T-cell (primary cell): ENCODE measurements at places on chromosomes 7 and 10.
A peak's percentile ranks its signal among the peaks of the same experiment; 100 is the strongest.

GRCh38 chr7:31642681-31643115 is 44.3 kb upstream of the PPP1R17 start:
- no peak overlapping the region for H3K27ac ChIP-seq
- H3K27me3 ChIP-seq, result no peaks in the 10 kb centered on the region
- no peak overlapping the region for H3K4me3 ChIP-seq
- H3K4me1 ChIP-seq, result no peaks in the 10 kb centered on the region
- no peaks in the 10 kb centered on the region for H3K36me3 ChIP-seq

DNA sequence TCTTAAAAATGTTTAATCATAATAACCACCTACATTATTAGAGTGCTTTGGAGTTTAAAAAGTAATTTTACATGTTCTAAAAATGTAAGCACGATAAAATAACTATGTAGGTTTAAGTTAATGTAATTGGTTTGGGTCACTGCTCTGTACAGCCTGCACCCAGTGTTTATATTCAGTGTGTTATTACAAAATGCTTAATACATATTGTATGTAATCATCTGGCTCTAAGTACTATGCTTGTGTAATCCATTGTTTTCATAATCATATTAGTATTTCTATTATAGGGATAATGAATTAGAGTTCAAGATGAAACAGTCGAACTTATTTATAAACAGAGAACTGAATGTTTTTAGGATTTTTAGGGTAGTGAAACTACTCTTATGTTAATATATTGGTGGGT is 13.1 kb downstream of the RPA3 start:
- H3K4me1 ChIP-seq, result no peaks in the 10 kb centered on the region
- H3K27ac ChIP-seq, result no peak overlapping the region
- DNase-seq, result no peak
- H3K27me3 ChIP-seq, result no peaks in the 10 kb centered on the region
- no peak overlapping the region for H3K4me3 ChIP-seq

DNA sequence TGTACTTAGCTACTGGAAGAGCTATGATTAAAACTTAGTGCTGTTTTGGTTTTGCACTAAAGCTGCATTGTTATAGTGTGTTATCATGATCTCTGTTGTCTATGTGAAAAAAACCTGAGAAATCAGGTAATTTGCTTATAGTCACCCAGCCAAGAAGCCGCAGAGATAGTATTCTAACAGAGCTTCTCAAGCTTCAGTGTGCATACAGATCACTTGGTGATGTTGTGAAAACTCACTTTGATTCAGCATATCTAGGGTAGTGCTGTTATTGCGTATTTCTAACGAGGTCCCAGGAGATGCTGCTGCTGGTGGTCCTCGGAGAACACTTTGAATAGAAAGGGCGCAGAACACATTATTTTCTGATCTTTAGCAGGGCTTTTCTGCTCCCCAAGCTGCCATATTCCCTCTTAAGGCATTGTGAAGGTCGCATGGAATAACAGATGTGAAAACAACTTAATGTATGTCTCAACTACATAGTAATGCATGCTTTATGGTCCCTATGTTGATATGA is 68.4 kb upstream of the PDCD4 start:
- peaks cover 39% of the 10 kb centered on the region for H3K4me1 ChIP-seq
- no peak for DNase-seq
- no peak overlapping the region for H3K4me3 ChIP-seq

DNA sequence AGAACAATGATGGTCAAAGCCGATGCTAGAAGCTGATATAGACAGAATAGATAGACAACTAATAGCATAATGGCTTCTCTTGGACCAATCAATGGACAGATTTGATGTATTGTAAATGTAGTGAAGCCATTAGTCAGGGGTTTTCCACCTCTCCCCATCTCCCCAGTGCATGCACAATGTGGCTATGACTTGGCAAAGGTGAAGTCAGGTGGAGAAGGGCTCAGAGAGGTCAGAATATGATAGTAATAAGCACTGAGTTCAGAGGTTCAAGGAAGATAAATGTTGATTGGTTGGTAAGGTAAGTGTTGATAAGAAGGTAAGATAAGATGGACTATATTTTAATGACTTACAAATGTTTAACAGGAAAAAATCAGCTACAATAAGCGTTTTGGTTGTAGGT is 28.5 kb downstream of the BLNK start:
- H3K4me3 ChIP-seq, result no peak overlapping the region
- no peaks in the 10 kb centered on the region for H3K4me1 ChIP-seq
- no peak for DNase-seq
- H3K36me3 ChIP-seq, result no peaks in the 10 kb centered on the region
- no peak overlapping the region for H3K27ac ChIP-seq

GRCh38 chr10:110504111-110504735 is 6.5 kb downstream of the DUSP5 start:
- H3K36me3 ChIP-seq, result no peaks in the 10 kb centered on the region
- DNase-seq, result peak; percentile 37
- peak overlapping the region; percentile 96 for H3K27ac ChIP-seq
- H3K27me3 ChIP-seq, result no peaks in the 10 kb centered on the region
- H3K4me3 ChIP-seq, result peak overlapping the region; percentile 8

DNA sequence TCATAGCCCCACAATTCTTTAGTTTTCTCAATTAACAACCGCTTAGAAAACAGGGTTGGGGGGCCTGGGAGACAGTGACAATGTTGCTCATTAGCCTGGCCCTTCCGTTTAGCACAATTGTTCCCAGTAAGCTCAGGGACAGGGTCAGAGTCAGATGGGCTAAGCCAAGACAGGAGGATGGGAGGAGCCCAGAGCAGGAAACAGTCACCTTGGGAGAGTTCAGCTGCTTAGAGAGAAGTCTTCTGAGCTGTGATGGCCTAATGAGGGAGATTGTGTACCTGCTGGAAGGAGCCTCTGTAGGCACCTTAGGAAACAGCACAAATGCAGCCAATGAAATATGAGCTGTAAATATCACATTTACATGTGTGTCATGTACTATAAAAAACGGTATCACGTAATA is 35.9 kb downstream of the SVOPL start:
- no peaks in the 10 kb centered on the region for H3K27me3 ChIP-seq
- no peak for DNase-seq
- H3K27ac ChIP-seq, result no peak overlapping the region
- H3K4me3 ChIP-seq, result no peak overlapping the region
- peaks cover 6% of the 10 kb centered on the region for H3K4me1 ChIP-seq

DNA sequence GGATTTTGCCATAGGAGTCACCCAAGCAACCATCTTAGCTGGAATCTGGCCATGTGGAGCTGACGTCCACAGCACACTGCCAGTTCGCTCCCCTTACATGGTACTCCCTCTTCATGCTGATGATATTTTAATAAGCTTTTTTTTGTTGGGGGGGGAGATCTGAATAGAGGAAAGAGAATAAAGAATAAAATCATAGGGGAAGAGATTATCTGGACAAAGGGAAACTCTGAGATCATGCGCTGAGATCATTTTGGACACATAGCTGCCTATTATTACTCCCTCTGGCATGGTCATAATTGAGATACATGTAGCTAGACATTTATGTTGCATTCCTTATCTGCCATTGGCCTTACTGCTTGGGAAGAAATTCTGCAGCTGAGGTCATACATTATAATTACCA is 282.7 kb downstream of the HTR7 start:
- H3K4me3 ChIP-seq, result no peak overlapping the region
- DNase-seq, result no peak
- H3K36me3 ChIP-seq, result no peaks in the 10 kb centered on the region

- no peaks in the 10 kb centered on the region for H3K36me3 ChIP-seq
- no peak overlapping the region for H3K27ac ChIP-seq
- no peaks in the 10 kb centered on the region for H3K4me1 ChIP-seq
Measured at GRCh38 chr10:20166096-20166675, 350.0 kb downstream of the PLXDC2 start.

- DNase-seq, result no peak
- no peaks in the 10 kb centered on the region for H3K36me3 ChIP-seq
- H3K4me3 ChIP-seq, result no peak overlapping the region
- H3K4me1 ChIP-seq, result no peaks in the 10 kb centered on the region
- H3K27ac ChIP-seq, result no peak overlapping the region
Measured at GRCh38 chr10:70461397-70462348, 16.9 kb upstream of the PALD1 start.

DNA sequence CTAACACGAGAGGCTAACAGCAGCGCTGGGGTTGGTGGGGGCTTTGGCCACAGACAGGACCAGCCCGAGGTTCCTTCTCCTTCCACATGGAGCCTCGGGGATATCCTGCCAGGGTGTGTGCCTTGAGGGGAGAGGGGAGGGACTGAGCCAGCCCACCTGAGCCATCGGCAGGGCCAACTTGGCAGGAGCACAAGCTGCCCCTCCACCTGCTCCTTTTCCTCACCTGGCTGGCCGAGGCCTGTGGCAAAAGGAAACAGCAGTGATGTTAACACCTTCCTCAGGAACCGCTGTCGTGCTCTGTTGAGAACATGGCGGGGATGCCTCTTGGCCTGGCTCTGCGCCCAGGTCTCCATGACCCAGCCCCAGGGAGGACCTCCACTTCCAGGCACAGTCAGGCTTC is 255.1 kb upstream of the PPP2R2D start:
- H3K36me3 ChIP-seq, result no peaks in the 10 kb centered on the region
- H3K27me3 ChIP-seq, result peaks cover 27% of the 10 kb centered on the region
- H3K4me3 ChIP-seq, result no peak overlapping the region
- DNase-seq, result no peak
- H3K27ac ChIP-seq, result no peak overlapping the region

- H3K4me1 ChIP-seq, result peaks cover 13% of the 10 kb centered on the region
- no peaks in the 10 kb centered on the region for H3K36me3 ChIP-seq
- H3K27ac ChIP-seq, result no peak overlapping the region
Measured at GRCh38 chr7:130732980-130733930, 752 bp downstream of the KLF14 start.

GRCh38 chr7:50970092-50970491 is 187.4 kb upstream of the GRB10 start:
- H3K27ac ChIP-seq, result no peak overlapping the region
- H3K27me3 ChIP-seq, result peaks cover 9% of the 10 kb centered on the region
- no peaks in the 10 kb centered on the region for H3K4me1 ChIP-seq
- H3K36me3 ChIP-seq, result no peaks in the 10 kb centered on the region

GRCh38 chr7:132713893-132714292 is 137.6 kb upstream of the PLXNA4 start:
- H3K4me1 ChIP-seq, result no peaks in the 10 kb centered on the region
- no peak overlapping the region for H3K27ac ChIP-seq
- no peaks in the 10 kb centered on the region for H3K36me3 ChIP-seq
- no peak overlapping the region for H3K4me3 ChIP-seq
- no peak for DNase-seq

DNA sequence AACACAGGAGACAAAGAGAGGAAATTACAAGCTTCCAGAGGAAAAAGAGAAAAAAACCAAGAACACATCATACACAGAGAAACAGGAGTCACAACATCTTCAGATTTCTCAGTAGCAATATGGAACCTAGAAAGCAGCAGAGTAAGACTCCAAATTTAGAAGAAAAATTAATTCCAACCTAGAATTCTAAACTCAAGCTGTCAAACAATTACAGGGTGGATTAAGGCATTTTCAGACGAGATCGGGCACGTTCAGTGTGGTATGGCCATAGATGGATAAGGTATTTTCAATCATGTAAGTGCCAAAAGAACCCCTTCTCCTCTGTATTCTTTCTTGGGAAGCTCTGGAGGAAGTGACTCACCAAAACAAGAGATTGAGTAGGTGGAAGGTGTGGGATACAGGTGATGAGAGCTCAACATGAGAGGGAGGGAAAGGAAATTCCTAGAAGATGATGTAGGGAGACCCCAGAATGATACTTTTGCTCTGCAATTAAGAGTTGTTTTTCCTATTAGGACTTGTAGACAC is 51.6 kb downstream of the FAM204A start:
- no peaks in the 10 kb centered on the region for H3K4me1 ChIP-seq
- no peak for DNase-seq
- no peaks in the 10 kb centered on the region for H3K36me3 ChIP-seq
- no peak overlapping the region for H3K27ac ChIP-seq
- peaks cover 2% of the 10 kb centered on the region for H3K27me3 ChIP-seq

DNA sequence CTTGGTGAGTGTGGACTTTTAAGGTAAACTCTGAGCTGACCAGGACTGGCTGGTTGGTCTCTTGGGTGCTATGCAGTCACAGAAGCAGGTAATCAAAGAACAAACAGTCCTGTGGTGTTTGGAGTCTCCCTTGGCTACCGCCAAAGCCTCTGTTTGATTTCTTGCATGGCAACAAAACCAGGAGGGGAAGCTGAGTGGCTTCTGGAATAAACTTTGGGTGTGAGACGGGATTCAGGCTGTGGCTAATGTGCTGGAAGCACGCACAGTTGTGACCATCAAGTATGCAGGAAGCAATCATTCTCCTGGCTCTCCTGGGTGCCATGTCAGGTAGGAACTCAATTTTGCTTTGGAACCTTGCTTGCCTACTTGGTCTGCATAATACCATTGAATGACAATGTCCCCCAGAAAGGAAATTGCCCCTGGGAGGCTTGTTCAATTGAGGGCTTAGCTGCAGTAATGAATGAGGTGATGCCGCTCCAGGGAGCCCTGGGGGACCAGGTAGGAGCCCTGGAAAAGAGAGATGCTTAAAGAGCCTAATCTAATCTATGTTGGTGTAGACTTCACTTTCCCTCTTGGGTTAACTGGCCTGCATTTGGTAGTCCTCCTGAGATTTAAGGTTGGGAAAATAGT is at the start of gene CDHR3:
CDHR3 (plus strand) TSS at position 227 of the 630 bp plus-strand sequence; CDS start at position 282, 55 bp downstream.
- H3K4me1 ChIP-seq, result no peaks in the 10 kb centered on the region
- no peak within 1 kb of the TSS for H3K27ac ChIP-seq
- H3K36me3 ChIP-seq, result no peaks in the 10 kb centered on the region
- no peak within 1 kb of the TSS for H3K4me3 ChIP-seq
- DNase-seq, result no peak

- no peaks in the 10 kb centered on the region for H3K27me3 ChIP-seq
- no peaks in the 10 kb centered on the region for H3K36me3 ChIP-seq
- no peak overlapping the region for H3K4me3 ChIP-seq
- H3K27ac ChIP-seq, result no peak overlapping the region
- DNase-seq, result no peak
Measured at GRCh38 chr7:141990011-141990725, 5.5 kb upstream of the MGAM start.

DNA sequence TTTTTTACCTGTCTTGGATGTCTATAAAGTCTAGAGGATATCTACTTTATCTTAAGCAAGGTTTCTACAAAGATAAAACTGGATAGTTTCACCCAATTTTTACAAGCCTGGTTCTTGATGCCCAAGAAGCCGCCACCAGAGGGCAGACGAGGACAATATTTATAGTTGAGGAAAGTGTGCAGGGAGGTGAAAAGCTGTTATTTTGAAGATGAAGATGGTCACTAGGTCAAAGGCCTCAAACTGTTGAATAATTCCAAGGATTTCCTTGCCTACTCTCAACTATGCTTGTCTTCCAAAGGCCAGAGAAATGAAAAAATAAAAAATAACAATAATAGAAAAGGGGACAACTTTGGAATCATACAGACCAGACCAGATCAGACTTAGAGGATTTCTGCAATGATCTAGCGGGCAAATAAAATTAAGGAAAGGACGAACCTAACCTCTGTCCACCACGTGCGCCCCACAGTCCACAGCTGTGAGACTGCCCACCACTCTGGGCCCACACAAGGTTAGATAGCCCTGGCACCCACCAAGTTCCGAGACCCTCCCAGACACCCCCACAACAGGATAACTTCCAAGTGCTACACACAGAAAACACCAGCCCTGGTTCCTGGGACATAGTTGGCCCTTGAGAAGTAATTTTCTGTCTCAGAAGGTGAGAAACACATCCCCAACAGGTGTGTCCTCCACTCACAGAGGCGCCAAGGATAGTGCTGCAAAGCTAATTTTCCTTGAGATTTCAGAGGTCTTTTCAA is 2.8 kb downstream of the PKD1L1 start:
- no peak overlapping the region for H3K27ac ChIP-seq
- no peak overlapping the region for H3K4me3 ChIP-seq
- DNase-seq, result peak; percentile 69
- no peaks in the 10 kb centered on the region for H3K4me1 ChIP-seq

- no peaks in the 10 kb centered on the region for H3K36me3 ChIP-seq
- H3K4me1 ChIP-seq, result no peaks in the 10 kb centered on the region
- H3K27ac ChIP-seq, result no peak overlapping the region
Measured at GRCh38 chr7:153354071-153354470, 594.5 kb downstream of the ACTR3B start.
